SK-N-SH (cell line): ENCODE measurements at places on chromosomes 12 and 14.

- peak; percentile 56 for DNase-seq
Measured at GRCh38 chr12:8692573-8692972, 5.2 kb upstream of the RIMKLB start.

DNA sequence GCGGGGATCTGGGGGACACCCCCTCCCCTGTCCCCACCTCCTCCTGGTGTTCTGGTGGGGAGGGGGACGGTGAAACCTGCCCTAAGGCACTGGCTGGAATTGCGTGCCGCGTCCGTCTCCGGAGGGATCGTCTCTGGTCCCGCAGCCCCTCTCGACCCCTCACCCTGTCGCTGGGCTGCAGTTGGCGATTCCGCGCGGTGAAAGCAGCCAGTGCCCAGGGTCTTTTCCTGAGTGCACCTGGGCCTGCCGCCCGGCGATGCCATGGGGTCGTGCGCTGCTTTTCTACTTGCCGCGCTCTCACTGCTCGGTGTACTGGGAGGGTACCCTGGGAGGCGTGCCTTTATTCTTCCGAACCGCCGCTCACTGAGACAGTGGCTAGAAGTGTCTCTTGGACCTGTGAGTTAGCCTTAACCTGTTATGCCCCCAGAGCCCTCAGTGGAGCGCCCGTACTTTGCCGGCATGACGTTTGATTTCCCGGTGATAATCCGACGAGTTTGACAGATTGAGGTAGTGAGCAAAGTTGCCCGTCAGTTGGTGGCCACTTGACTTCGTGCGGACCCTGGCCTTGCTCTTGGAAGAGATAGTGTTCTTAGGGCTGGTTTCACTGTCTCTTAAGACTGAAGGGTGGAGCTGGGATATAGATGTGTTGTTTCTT lies 788 bp downstream of the SFSWAP start:
- no peak for DNase-seq

DNA sequence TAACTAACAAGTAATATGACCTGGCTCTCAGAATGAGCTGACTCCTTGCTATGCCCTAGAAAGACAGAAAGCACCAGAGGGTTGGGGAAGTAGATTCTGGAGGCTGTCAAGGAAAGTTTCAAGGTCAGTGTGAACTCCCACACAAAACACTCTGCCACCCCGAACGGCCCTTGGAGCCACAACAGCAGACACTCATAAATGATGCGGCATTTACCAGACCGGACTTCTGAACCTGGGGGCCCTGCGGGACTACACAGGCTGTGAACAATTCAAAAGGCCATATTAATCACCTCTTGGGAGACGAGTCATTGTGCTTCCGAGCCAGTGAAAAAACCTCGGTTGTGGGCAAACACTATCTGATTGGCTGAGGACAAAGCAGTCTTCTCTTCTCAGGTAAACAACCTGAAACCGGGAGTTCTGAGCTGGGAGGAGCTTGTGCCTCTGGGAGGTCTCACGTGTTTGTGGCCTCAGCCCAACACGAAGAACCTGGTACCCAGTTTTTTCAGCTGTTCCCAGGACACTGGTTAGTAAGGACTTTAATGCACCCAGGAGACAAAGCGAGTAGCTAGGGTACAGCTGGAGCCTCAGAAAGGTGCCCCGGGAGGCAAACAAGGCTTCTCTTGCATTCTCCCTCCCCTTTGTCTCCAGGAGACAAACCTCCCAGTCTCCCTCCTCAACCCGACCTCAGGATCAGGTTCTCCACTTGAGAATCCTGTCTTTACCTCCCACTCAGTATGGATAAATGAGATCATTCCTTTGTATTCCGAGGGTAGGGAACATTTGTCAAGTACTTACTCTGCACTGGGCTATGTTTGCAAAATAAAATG lies 35.3 kb downstream of the VWF start:
- DNase-seq: no peak

GRCh38 chr14:103141117-103141796 lies 18.0 kb downstream of the TNFAIP2 start:
- DNase-seq: peak; percentile 63

DNA sequence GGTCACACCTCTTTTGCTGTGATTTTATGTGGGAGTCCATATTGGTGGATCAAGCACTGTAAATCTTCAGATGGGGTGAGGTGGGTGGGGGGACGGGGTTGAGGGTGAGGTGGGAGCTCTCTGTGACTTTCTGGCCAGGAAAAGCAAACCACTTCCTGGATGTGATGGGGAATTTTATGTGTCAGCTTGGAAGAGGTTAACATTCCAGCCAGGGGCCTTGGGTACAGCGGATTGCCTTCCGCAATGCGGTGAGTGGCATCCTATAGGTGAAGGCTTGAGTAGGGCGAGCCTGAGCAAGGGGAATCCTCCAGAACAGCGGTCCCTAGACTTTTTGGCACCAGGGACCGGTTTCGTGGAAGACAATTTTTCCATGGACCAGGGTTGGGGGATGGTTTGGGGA lies 36.2 kb downstream of the DLK1 start:
- no peak for DNase-seq

- no peak for DNase-seq
Measured at GRCh38 chr12:107134558-107134957, 41.2 kb upstream of the CRY1 start.

GRCh38 chr12:69338936-69339335 lies 9.2 kb upstream of the LYZ start:
- no peak for DNase-seq
